Pancreas (tissue), 10 donors: ENCODE measurements at places on chromosomes 4 and X. TPM values are rescaled to one million over a fixed set of nuclear protein-coding genes. Genes with fewer than 3 reads are reported as not detected.

- no peak for DNase-seq
Observed at GRCh38 chr4:182276210-182277109, 33.3 kb downstream of the TENM3 start.

DNA sequence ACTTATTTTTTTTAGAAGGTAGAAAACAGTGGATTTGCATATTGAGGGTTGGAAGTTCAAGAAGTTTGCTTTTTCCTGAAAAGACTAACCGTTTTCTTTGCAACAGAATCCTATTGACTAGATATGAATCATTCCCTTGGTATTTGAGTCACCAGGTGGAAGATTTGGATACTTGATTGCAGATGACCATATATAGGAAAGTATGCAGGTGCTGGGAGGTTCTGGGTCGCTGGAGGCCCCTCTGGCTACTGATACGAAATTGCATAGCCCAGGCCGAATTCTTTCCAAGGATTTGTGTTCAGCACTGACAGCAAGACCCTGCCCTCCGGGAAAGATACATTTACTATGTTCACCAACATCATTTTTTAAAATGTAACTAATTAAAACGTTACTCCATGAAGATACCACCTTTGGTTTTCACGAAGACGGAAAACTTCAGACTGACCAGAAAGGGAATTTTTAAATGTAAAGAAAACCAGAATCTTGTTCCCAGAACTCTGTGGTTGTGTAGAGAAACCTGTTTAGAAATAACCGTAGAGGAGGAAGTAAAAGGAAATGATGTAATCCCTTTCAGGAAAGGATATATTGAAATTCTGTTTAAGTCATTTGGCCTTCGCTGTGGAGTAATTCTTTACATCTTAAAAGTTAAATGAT is 946 bp downstream of the ANXA3 start:
- DNase-seq, result no peak

GRCh38 chr4:177460460-177460859 is 18.2 kb upstream of the AGA start:
- DNase-seq, result no peak

MTNR1A gene
- 0.74 TPM for total RNA-seq

- no peak for DNase-seq
Observed at GRCh38 chr4:134132086-134132783, 69.4 kb downstream of the PABPC4L start.

DNA sequence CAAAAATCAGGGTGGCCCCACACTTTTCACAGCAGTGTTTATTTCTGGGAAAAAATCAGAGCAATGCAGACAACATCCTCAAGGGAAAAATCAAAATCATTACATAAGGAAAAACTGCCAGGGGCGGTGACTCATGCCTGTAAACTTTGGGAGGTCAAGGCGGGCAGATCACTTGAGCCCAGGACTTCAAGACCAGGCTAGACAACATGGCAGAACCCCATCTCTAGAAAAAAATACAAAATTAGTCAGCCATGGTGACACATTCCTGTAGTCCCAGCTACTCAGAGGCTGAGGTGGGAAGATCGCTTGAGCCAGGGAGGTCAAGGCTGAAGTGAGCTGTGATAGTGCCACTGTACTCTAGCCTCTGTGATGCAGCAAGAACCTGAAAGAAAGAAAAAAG is 102.8 kb downstream of the NAF1 start:
- DNase-seq, result no peak

DNA sequence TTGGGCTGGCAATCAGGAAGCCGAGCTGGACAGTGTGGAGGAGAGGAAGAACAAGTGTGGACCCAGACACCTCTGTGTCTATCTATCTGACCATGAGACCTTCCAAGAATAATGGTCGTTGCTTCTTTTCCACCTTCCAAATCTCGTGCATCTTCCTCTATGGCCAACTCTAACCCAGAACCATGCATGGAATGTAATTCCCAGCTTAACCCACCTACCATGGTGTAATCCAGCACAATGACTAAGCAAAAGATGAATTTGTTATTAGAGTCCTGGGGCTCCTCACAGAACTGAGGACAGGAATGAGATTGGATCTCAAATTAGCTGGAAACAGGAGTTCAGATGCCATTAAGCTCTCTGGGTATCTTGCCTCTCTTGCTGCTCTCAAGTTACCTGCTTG is 17.4 kb upstream of the TMEM184C start:
- DNase-seq, result no peak

TLR7 gene
- total RNA-seq, result 0.05 TPM

DNA sequence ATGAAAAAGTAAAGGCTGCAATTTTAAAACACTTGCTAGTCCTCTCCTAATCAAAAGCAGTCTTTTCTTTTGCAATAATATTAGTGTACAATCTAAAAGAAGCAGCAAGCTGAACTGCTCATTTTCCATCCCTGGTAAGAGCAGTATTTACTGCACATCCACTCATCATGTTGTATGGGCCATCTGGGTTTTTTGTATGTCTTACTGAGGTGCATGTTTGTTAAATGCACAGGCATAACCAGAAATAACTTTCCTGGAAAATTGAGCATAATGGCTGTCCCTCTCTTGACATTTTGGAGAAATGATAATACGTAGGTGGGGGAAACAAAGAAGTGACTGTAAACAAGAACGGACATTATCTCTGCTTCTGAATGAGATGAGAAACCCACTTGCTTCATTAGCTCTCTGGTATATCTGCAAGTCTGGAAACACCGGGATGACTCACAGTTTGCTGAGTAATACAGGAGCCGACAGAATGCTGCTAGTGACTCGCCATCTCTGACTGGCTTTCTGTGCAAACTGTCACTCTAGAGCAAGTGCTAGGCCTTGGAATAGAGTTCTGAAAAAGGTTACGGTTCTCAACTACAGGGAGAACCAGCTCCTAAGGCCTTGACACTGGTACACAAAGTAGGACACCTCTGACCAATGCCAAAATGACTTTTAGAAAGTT is 85.7 kb upstream of the MTM1 start:
- DNase-seq, result no peak

- no peak for DNase-seq
Observed at GRCh38 chr4:160353548-160353947, 1250.7 kb downstream of the RAPGEF2 start.

DNA sequence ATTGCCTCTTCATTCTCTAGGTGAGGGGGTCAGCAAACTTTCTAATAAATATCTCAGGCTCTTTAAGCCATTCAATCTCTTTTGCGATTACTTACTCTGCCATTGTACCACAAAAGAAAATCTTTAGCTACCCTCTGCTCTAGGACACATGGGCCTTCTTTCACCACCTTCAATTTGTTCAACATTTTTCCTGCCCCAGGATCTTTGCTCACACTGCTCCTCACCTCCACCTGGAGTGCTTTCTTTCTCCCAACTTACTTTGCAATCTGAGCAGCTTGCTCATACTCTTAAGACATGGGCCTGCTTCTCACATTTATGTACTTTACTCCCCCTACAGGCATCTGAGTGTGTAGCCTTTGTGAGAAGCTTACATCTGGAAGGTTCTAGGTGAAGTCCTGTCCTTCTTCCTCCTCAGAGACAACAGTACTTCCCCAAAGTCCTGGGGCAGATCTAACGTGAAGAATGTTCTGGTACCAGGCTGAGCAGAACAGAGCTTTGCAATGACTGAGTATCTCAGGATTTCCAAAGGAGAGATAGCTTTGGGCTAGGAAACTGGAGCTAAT is 55.0 kb upstream of the PRDM5 start:
- peak; percentile 31 for DNase-seq

DNA sequence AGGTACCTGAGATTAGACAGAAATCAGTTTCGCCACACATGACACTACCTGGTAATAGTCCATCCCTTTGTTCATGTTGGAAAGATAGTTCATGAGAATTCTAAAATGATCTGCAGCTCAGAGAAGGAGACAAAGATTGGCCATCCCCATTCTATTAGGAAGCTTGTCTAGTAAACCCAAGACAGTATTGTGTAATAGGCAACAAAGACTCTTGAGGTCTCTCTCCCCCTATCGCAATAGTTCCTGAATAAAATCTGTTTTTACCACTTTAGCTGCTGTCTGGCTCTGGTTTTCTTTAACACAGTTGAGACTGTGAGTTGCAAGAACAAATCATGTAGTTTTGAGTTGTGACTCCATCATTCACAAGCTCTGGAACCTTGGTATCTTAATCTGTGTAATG is 14.8 kb upstream of the BBS7 start:
- DNase-seq, result no peak

AIFM1 gene
- total RNA-seq, result 16.3 TPM

DNA sequence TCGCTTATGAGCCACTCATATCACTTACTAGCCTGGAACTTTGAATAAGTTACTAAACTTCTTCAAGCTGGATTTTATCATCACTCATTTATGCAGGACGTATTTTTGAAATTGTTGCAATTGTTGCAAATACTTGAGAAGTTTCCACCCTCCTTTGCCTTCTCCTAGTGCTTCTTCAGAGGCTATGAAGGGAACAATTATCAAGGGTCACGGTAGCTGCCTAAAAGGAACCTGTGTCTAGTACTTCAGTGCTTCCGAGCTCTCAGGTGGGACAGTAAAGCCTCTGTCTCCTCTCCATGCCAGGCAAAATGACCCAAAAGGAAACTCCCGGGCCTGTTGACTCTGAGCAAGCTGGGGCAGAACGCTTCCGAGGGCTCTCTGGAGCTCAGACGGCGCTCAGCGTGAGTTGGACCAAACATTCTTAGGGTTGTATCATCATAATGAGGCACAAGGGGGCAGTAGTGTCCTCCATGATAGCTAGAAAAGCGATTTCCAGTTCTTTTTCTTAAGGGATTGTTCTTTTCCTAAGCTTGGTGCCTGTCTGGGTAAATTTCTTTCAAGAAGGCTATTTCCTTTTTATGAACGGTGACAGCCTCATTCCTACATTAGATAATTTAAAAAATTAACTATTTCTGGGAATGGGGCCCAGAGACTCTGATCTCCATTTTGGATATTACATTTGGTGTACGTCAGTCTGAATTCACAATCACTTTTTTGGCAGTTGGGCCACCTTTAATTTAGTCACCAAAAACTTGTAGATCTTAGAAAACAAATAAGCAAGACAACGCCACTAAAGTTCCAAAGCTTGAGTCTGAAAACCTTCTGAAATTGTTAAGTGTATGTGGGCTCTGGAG is 73.1 kb downstream of the PACRGL start:
- DNase-seq, result peak; percentile 34

DNA sequence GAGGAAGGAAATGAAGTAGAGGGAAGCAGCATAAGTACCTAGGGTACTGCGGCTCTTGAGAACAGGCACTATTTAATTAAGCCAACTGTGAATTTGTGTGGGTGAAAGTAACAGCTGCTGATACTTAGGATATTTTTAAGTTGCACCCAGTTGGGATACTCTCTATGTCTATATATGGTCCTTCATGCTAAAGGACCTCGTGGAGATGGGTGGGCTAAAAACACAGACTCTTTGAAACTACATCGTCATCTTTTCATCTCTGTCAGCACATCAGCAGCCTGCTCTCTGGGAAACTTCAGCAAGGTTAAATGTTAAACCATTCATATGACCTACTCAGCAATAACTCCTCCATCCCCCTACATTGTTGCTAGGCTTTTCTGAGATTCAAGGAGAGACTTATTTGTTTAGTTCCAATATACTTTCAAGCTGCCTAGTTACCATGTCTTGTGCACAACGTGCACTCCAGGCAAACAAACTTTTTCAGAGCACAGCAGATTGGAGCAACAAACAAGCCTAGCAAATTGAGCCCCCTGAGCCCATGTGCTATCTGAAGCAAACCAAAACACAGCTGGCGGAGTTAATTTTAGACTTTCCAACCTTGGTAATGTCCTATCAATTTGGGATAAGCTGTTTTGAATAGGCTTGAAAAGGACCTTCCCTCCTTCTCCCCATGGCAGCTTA is 6.2 kb upstream of the MOB1B start:
- DNase-seq, result no peak

- peak; percentile 89 for DNase-seq
Observed at GRCh38 chrX:40097504-40098263, at the start of gene BCOR. TSS of gene BCOR (minus strand) at chrX:40097958. CDS start at chrX:40077929, 20,029 bp downstream.
